Heart left ventricle (tissue), 16 donors: ENCODE measurements at places on chromosomes 7 and 10. TPM values are rescaled to one million over a fixed set of nuclear protein-coding genes. Genes with fewer than 3 reads are reported as not detected.

SLC25A40 gene
- 9.0 TPM for polyA plus RNA-seq

TAS2R3 gene
- polyA plus RNA-seq = not detected

BTBD16 gene
- polyA plus RNA-seq = not detected

NFE2L3 gene
- polyA plus RNA-seq = 1.8 TPM

DNA sequence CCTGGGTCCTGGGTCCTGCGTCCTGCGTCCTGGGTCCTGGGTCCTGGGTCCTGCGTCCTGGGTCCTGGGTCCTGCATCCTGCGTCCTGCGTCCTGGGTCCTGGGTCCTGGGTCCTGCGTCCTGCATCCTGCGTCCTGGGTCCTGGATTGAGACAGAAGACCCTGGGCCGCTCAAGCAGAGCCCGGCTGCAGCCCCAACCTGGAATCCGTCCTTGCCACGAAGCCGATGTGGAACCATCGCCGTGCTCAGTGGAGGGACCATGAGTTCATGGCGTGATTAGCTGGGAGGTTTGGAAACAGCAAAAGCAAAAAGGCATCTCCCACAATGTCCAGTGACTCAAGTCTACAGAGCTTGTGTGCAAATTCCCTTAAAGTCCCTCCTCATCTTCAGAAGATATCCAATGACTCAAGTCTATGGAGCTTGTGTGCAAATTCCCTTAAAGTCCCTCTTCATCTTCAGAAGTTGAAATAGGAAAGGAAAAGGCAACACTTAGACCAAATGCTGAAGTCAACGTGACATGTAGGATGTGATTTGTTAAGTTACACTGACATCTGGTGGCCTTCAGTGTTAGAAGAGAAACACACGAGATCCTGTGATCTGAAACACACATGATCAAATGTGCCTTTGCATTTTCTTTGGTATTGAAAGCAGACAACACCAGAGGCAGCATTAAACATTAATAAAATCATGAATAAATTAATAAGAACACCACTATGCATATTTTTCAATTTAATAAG is 179.9 kb downstream of the PTPRN2 start:
- no peak for DNase-seq

- no peak for DNase-seq
These were observed 2.2 kb downstream of the FZD8 start for GRCh38 chr10:35639728-35640401.

DNA sequence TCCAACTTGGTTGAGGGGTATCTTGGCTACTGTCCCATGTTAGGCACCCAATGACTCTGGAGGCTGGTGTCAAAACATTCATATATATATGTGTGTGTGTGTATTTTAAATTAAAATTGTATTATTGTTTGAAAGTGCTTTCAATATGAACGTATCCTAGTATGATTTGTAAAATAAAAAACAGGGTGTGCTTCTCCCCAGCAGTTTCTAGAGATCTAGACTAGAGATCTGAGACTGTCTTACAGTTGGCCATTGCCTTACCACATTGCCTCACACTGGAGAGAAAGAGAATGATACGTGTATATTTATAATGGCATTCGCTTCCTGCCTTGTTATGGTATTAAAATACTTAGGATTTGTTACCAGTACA is 1.2 kb downstream of the BAG3 start:
- no peak for DNase-seq

DNA sequence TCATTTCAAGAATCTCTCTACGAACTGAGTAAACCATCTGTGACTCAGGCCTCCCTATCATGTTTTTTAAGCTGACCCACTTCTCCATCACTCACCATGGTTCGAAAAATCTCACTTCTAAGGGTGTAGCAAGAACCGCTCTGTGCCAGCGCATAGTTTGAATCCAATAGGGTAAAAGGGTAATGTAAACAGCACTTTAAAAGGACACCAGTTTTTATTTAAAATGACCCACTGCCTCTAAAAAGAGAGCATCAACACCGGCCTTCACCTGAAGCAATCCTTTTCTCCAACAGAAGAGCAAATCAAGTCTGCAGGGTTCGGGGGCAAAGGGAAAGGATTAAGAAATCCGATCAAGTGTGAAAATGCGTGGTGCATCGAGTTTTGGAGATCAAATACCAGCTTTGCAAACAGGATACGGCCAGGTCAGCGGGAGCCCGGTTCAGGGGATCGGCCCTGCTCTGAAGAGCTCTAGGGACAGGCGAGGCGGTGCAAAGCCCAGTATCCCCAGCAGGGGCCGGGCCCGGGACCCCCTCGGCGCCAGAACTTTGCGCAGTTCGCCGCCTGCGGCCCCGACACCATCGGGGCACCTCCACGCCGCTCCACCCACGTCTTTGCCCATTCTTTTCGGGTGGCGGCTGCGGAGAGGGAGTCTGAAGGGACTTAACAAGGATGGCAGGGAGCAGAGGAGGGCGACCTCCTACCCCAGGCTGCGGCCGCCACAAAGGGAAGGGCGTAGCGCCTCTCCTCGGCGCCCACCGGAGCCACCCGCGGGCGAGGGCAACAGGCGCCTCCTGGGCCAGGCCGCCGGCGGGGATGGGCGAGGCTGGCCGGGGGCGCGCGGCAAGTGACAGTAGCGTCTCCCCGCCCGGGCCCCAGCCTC is 842 bp downstream of the NMT2 start:
- DNase-seq = peak; percentile 79

- no peak for DNase-seq
These were observed 38.1 kb downstream of the SLC35B4 start for GRCh38 chr7:134278502-134279153.
